ENCODE measurements at places on chromosomes 5 and 9. TPM values are rescaled to one million over a fixed set of nuclear protein-coding genes. Genes with fewer than 3 reads are reported as not detected.

AK3 gene
- total RNA-seq, result 23.9 TPM

ACTBL2 gene
- total RNA-seq, result not detected

GRCh38 chr5:18043344-18043743, 409.1 kb downstream of the TAF11L14 start:
- DNase-seq, result no peak

- DNase-seq, result no peak
These were observed 86.3 kb upstream of the MELK start for GRCh38 chr9:36486329-36486932.

PDZD2 gene
- 6.8 TPM for total RNA-seq

FAM169A gene
- total RNA-seq, result 83.1 TPM

DNA sequence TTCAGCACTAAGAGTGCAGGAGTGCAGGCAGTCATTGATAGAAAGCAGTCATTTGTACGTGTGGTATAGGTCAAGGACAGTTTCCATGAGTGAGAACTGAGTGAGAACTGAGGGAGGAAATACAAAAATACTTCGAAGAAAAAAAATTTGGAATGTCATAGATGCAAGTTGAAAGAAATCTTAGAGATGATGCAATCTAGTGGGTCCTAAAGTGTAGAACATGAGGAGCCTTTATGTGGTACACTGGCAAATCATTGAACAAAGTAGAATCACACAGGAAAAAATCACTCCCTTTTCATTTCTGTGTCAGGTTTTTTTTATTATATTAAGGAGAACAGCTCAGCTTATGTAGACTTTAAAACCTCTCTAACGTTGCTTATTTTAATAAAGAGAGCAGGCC, 26.4 kb upstream of the SLC1A1 start:
- DNase-seq, result no peak

ZNF354C gene
- 2.6 TPM for total RNA-seq

GRCh38 chr5:121299153-121299552, 552.5 kb upstream of the FTMT start:
- no peak for DNase-seq

- DNase-seq, result no peak
These were observed 15.2 kb upstream of the FBLL1 start for GRCh38 chr5:168513861-168514428.

GRCh38 chr5:72378639-72379289, 58.6 kb downstream of the PTCD2 start:
- no peak for DNase-seq

GRCh38 chr9:14935106-14935751, 25.0 kb upstream of the FREM1 start:
- DNase-seq, result no peak

- DNase-seq, result no peak
These were observed 21.4 kb upstream of the ANXA6 start for GRCh38 chr5:151178777-151179488.

CDH9 gene
- 0.73 TPM for total RNA-seq

- DNase-seq, result no peak
These were observed 208.9 kb upstream of the DMRTA1 start for GRCh38 chr9:22237497-22238363.

DNA sequence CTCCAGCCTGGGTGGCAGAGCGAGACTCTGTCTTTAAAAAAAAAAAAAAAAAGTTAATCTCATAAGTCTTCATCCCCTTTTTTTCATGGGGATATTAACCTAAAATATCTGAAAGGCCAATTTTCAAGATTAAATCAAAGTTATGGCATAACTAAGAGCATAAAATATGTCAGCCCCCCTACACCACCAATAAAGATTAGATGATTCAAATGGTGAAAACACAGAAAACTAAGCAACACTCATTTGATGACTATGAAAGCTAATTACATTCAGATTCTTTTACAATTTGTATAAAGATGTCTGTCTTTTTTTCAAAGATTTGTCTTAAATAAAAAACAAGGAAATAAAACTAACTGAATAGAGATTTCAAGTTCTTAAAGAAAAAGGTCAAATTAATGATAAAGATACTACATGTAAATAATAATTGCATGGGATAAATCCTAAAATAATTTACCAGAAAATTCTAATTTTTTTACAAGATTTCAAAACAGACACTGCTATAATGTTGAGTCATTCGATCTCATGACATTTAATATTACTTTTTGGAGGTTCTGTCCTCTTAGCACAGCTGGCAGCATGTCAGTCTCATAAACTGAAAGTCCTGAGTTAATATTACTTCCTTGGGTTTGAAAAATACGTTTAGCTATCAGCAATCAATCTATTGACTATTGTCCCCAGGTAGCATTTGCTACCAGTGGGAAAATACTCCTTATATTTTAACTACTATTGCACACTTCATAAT, 112.9 kb downstream of the KIAA0825 start:
- no peak for DNase-seq

DNA sequence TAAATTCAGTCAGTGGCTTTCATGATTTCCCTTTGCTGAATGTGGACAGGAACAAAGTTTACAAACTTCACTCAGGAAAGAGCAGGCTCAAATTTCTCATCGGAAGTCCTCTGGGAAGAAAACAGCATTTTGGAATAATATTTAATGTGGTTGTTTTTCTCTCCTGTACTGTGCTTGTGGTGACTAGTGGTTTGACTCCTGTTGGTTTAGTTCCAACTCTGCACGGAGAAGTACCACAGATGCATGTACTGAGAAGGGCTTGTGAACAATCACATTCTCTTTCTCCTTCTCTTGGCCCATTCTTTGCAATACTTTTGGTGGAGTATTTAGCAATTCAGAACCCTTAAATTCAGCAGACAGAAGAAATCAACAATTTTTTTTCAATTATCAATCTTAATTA, 13.3 kb downstream of the MPDZ start:
- no peak for DNase-seq

- DNase-seq, result no peak
These were observed 23.7 kb downstream of the KLHL3 start for GRCh38 chr5:137712139-137712667.

All from H1 (cell line).